Ecto neural progenitor cell (in vitro differentiated cells): ENCODE measurements at places on chromosomes 7 and 10.

GRCh38 chr10:91317541-91317940 lies 92.6 kb upstream of the HECTD2 start:
- no peak for DNase-seq

GRCh38 chr7:114916261-114916892 lies 5.5 kb upstream of the MDFIC start:
- no peak for DNase-seq

DNA sequence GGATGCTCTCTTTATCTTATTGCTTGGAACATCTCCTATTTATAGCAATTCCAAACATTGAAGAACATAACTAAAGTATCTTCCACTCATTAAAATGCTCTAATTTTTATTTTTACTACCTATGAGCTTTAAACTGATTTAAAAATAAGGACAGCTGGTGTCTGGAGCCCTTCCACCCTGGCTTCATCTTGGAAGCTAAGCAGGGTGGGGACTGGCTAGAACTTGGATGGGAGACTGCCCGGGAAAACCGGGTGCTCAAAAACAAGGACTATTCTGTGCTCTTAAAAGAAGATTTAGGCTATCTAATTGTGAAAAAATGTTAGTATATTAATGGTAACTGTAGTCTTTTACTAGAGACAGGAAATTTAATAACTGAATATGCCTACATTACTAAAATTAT lies 69.2 kb downstream of the ARMC3 start:
- no peak for DNase-seq

- no peak for DNase-seq
Measured at GRCh38 chr10:30778769-30779168, 149.2 kb upstream of the LYZL2 start.

- DNase-seq = no peak
Measured at GRCh38 chr7:10120936-10121335, 852.7 kb upstream of the PHF14 start.

GRCh38 chr10:29217292-29217738 lies 71.6 kb upstream of the LYZL1 start:
- no peak for DNase-seq

- no peak for DNase-seq
Measured at GRCh38 chr7:149469806-149470205, 8.9 kb upstream of the ZNF777 start.

DNA sequence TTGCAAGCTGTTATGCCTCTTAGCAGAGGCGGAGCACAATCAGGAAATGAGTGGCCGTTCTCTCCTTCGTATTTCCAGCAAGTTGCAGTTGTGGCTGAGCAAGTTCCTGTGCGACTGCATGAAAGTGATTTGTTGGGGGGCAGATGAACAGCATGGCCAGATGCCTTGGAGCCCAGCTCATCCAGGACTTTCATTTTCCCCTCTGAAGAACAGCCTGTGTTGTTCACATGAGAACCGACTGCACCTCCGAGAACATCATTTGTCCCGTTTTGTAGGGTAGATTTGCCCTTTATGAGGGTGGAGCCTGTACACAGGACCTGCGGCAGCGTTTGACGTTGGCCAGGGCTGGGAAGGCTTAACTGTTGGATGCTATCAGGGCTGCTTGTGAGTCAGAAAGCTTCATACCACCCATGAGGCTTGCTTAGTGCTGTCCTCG lies 4.4 kb downstream of the BAG3 start:
- no peak for DNase-seq

DNA sequence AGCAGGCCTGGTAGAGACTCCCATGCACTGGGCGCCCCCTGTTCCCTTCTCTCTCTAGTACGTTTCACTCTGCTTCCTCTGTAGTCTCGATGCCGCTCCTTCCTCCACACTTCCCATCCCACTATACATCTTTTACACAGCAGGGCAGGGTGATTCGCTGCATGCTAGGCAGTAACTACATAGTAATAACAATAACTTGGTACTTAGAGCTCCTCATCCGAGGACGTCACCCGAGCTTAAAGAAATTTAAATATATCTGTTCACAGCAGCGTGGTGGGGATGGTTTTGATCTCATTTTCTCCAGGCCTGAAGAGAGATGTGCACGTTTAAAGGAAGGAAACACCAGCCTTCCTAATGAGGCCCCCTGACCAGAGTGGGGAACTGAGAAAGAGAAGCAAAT lies 276.9 kb downstream of the SKAP2 start:
- DNase-seq = no peak

DNA sequence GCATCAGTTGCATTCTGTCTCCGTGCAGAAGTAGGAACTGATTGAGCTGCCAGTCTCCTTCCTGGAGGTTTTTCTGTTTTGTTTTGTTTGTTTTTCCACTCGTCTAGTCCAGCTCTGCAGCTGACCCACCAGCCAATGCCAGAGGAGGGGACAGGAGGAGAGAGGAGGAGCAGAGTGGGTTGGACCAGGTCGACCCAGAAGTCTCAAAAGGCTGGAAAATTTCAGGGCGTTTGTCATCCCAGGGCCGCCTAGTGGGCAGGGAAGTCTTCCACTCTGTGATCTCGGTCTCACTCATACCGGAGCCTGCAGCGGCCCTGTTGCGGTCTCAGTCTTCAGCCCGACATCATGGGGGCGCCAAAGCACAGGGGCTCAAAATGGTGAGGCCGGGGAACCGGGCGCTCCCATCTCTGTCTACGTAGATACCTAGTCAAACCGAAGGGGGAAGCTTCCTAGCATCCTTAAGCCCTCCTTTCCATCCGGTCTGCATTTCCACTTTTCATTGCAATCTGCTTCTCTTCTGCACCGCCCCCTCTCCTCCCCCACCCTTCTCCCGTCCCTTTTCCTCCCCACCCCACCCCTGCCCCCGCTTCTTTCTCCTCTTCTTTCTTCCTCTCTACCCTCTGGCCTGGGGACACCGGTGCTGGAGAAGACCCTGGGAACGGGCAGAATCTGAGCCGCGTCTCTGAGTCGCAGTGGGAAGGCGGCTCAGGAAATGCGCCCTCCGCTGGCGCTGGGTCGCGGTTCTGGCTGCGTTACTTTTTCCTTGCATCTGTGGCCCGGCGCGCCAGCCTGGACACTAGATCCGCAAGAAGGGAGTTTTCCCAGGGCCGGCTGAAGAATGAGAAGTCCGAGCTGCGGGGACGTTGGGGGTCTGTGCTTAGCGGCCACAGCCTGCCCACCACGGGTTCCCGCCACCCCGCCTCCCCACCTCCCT lies 16.2 kb upstream of the PAX2 start:
- DNase-seq = peak; percentile 81

DNA sequence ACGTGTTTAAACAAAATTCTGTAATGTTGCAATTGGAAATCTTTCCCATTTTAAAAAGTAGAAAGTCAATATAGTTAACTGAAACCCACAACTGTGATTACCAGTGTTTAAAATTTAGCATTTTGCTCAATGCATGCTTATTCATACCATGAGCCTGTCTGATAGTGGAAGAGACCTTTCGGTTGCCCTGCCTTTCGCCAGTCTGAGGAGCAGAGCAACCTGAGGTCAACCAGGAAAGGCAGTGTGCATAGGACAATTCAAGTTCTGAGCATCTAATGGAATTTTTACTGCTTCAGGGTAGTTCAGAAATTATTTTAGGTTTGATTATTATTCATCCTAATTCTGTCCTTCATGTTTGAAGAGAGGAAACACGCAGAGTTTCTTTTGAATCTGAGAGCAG lies 100.8 kb downstream of the CUBN start:
- no peak for DNase-seq

DNA sequence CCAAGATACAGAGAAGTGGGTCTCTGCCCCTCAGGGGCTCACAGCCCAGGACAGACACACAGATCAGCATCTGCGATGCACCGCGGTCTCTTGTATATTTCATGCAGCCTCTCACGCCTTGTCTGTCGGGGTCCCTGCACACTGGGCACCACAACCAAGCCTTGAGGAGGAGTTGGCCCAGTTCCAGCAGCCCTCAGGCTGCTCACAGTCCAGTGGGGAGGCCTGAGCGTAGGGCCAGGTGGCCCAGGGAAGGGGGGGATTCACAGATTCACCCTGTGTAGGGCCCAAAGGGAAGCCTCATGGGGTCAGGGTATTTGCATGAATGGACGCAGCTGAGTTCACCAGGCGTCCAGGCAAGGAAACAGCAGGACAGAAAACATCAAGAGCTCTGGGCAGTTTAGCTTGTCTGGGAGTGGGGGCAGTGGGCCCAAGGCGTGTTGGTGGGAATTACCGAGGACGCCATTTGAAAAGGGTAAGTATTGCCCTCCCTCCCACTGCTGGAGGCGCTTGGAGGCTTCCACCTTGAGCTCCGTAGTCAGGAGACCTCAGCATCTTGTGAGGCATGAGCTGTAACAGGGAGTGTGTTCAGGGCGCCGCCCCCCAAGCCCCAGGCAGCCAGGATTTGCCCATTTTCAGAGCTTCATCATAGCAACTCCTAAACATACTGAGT lies 129.1 kb upstream of the CHST15 start:
- no peak for DNase-seq

GRCh38 chr10:132834891-132835847 lies 49.2 kb upstream of the NKX6-2 start:
- peak; percentile 39 for DNase-seq

DNA sequence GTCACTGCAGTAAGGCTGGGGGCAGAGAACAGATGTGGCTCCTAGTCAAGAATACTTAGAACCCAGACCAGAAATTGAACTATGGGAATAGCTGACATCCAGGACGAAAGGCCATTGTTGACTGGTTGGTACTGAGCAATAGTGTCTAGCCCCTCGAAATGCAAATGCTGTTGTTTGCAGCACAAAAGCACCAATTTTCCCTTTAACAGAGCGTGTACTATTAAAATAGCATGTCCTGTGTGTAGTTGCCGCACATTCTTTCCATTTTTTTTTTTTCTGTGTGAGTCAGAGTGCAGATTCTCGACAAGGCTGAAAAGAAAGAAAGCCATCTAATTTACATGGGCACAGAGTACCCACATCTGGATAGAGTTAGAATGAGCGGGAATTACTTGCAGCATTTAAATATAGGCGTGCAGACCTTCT lies 302.4 kb downstream of the PTEN start:
- no peak for DNase-seq

- no peak for DNase-seq
Measured at GRCh38 chr7:92813390-92814024, 22.9 kb downstream of the CDK6 start.

DNA sequence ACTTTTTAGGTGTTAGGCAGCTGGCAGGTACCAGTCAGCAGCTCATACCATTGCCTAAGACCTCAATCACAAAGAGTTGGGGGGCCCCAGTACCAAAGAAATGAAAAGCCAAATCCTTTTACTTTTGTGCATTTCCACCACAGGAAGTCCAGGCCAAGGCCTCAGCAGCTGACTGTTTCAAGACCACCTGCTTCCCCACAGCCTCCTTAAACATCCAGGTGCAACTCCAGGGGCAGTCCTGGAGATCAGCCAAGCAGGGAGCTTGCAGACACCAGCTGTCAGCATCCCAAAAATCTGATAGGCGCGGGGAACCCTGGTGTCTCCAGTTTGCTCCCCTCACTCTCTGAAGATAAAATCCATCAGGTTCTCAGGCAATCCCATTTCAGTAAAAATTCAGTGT lies 91.5 kb upstream of the EFCAB10 start:
- DNase-seq = no peak

DNA sequence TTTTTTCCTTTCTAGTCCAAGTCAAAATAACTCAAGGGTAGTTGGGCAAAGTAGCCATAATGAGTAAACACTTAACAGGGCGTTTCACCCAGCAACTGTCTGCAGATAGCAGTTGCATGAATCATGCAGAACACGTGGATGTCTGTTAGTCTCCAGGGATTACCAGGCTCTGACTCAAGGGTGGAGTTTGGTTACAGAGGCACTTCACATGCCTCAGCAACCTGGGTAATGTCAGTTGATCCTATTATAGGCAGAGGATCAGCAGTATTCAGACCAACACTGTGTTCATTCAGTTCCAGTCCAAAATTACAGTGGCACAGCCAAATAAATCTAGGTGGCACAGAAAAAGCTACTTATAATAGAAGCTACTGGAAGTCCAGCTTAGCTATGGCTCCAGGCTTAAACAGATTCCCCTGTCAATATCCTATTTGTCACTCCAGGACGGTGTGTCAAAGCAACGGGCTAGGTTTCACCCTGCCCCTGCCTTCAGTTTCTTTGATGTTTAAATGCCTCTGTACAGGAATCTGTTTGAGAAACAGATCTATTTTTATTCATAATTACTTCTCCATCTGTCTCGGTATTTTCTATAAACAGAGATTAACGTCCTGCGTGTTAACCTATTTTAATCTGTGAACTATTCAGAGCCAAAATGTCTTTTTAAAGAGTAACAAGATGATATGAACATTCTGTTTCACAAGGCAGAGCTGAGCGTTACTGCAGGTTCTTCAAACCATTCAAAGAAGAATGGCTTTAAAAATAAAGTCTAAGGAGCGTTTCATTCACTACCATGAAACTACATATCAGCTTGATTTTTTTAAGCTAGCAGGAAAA lies 162.6 kb upstream of the AKR1E2 start:
- DNase-seq = no peak

DNA sequence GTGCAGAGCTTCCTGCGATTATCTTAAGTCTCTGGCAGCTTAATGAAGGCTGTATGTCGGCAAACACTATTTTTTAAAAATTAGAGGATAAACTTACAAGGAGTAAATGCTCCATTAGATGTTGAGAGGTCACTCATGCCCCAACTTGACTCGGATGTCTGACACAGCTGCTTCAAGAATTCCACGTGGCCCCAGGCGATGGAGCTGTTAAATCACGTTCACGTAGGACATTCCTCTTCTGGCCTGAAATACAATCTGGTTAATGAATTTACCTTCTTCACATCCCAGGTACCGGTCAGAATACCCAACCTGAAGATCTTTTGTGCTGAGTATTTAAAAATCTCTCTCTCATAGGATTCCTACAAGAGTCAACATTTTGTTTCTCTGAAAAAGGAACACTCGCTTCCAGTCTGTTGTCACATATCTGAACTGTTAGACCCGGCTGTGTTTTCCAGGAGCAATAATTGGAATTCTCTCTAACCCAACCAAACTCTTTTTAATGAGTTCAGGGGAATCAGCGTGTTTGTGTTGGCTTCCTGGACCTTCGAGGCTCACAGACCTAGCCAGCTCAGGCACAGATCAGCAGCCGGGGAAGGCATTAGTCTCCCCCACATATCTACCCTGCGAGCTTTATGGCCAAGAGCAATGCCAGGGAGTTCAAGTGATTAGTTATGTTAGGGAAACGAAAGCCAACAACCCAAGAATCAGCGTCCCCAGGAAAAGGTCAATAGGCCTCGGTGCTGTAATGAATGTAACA lies 284.9 kb downstream of the FGFR2 start:
- no peak for DNase-seq

DNA sequence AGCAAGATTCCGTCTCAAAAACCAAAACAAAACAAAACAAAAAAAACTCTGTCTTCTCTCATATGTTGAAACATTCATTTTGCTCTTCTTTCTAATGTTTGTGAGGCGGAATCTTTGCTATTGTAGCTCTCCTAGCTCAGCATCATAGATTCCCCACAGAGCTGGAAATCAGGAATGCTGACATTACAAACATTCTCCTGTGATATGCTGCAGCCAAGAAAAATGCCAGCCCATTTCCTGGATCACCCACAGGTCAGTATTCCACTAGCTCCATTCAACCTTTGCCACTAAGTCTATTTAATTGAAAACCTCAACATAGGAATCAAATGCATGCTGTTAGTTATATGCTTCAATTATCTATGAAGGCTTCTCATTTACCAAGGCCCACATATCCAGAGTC lies 186.3 kb downstream of the IPMK start:
- DNase-seq = no peak

GRCh38 chr10:48733329-48733728 lies 48.7 kb downstream of the WDFY4 start:
- no peak for DNase-seq
